ENCODE measurements at places on chromosomes 6 and 20.

GRCh38 chr20:32775336-32775991, 13.3 kb downstream of the DNMT3B start:
- no peak for DNase-seq

DNA sequence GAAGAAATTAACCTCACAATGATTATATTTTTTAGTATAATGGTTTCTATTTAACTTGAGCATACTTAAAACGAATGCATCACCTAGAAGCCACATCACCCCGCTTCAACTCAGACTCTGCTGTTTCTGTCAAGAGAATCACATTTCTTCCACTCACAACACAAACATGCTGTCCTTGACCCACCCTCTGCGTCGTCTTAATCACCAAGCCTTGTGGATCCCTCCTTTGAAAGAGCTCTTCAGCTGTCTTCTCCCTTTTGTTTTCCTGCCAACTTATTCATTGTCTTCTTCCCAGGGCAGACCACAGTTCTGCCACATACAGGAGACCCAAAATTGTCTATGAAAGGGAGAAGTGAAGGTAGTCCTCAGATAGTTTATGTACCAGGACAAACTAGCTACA, 595.6 kb upstream of the AGPAT4 start:
- DNase-seq = no peak

GRCh38 chr20:42442716-42443115, 747.0 kb downstream of the PTPRT start:
- no peak for DNase-seq

DNA sequence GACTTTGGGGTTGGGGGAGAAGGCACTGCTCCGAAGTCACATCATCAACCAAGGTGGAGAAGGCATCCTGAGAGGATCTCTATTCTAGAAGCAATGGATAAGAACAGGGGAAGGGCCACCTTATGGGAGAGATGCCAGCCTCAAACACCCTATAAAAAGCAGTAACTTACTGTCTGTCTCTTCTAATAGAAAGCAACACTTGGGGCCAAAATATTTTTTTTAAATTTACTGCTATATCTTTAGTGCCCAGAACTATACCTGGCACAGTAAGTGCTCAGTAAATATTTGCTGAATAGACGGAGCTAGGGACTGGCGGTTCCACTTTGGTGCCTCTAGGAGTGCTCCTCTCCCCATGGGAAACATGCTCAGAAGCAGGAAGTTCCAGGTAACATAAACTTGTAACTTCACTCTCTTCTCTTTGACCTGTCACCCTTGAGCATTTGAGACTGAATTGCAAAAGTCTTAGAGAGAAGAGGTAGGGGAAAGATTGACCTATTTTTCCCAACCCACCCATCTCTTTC, 807 bp upstream of the OTOR start:
- DNase-seq = no peak

DNA sequence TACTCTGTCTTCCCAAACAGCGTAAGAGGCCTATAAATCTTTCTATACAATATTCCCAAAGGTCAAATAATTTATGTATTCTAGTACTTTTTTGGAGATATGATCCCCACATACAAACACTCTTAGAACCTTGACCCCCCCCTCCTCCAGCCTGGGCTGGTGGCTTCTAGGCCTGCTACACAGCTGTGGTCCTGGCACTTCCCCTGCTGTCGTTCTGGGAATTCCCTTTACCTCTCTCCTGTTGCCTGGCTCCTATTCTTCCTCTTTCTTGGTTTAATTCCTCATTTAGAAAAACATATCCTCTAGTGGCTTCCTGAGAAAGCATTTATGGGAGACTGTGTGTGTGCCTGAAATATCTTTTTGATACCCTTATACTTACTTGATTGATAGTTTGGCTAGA, 4.1 kb upstream of the TXLNB start:
- no peak for DNase-seq

DNA sequence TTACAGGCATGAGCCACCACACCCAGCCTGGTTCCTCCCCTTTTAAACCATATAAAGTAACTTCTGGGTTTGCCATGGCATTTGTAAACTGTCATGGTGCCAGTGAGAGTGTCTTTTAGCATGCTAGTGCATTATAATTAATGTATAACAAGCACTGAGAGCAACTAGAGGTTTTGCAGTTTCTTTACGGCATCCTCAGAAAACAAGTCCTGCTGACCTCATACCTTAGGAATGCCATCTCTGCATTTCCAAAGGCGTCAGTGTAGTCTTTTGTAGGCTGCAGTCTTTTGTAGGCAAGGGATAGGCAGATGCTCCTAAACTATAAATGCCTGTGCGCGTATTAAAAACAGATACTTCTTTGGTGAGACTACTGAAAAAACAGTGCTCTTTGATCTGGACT, 75.0 kb upstream of the EZR start:
- DNase-seq = no peak

DNA sequence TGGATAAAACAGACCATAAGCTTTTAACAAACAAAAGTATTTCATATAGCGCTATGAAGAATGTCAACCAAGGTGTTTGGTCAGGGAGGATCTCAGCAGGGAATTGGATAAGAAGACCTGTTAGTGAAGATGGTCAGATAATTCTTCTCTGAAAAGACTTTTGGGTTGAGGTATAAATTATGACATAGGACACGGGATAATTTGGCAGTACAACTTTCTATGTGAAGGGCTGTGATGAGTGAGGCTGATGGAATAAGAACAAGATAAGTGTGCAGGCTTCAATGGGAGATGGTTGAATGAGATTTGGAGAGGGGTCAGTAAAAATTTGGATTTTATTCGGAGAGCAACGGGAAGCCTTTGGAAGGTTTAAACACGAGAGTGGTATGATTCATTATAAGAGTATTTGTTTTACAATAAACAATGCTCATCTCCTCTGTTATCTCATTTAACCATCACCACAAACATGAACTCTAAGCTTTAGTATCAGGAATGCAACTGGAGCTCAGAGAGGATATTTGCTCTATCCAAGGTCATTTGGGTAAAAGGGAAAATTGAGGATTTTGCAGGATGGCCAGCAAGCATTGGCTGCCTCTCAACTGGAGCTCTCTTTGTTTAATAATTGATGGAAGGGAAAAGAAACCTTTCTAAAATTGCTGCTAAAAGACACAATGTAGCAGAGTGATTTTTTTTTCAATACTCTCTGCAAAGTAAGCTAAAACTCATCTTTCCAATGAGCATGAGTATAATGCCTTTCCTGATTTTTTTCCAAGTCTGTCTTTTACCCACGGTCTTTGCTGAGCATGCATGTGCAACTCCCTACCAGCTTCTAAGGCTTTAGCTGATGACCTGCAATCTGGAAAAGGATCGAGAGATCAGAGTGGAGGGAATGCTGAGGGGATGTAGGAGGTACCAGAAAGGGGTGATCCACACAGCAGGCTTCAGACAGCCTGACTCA, 534.0 kb downstream of the CBLN4 start:
- no peak for DNase-seq

Measured in stimulated activated CD4-positive, alpha-beta T cell treated with anti-CD3 and anti-CD28 coated beads, Interleukin-1b, Interleukin-23, amount 100 ng/mL, for 1 hour (primary cell).